ENCODE measurements at places on chromosomes 12 and 14.

DNA sequence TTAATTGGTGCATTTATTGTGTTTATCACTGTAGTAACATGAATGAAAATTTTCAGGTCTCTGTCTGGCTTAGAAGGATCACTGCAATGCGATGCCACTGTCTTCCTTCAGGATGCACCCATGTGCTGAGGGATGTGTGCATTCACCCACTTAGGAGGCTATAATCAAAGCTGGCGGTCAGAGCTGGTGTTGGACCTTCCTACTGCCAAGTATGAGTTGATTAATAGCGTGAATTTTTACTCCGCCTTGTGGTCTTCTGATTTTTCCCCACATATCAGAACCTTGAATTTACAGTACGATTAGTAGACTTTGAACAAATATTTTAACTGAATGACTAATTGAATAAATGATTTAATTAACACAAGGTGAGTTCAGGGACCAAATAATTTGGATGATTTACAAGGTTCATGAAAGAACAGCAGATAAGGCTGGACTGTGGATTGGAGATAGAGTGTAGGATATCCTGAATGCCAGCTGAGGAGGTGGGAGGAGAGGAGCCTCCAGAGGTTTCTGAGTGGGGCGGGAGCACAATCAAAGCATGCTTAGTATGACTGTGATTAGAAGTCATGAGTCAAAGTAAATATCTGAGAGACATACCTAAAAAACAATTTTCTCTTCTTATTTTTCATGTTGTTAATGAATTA is 50.1 kb downstream of the RERG start:
- peak; percentile 11 for DNase-seq

DNA sequence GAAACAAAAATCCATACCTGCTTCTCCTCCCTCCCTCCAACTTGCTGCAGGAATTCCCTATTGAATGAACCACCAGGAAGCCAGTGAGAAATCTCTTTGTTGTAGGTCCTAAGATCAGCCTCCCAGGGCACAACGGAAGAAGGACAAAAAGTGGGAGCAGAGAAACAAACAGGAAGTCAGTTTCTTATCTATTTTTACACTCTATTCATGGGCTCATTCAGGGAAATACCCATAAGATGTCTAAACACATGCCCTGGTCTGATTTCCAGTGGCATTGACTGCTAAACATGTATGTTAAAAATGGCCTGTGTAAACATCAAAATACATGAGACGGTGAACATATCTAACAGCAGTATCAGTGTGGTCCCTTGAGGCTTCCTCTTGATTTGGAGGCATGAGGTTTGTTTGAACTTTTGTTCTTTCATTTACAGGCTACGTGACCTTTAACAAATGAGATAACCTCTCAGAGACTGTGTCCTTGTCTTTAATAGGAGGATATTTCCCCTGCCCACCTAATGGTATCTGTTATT is 18.8 kb downstream of the GPR65 start:
- peak; percentile 75 for DNase-seq

DNA sequence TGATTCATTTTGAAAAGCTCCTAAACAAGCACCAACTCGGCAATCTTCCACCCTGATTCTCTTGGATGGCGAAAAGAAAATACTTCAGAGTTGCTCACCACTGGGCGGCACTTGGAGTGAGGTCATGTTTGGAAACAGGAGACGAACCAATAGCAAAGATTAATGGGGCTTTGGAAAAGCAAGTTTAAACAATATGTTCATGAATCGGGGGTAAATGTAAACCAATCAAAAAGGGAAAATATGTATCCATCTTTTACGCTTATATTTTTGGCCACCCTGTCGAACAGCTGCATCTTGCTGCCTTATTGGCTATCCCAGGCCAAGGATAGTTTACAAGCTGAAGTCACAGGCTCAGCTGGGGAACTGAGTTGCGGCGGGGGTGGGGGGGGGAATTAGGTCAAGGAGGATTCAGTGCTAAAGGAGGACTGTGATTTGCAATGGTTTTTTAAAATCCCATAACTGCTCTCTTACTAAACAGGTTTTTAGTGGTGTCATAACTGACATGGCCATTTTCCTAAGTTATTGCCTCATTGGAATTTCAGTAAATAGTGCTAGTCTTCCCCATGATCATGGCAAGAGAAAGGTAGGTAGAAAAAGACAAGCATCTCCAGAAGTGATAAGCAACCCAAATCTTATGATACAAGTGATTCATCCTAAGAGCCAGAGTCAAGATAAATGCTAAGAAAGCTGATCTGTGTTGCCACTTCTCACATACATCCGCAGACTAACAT is 210.6 kb downstream of the PHLDA1 start:
- no peak for DNase-seq

DNA sequence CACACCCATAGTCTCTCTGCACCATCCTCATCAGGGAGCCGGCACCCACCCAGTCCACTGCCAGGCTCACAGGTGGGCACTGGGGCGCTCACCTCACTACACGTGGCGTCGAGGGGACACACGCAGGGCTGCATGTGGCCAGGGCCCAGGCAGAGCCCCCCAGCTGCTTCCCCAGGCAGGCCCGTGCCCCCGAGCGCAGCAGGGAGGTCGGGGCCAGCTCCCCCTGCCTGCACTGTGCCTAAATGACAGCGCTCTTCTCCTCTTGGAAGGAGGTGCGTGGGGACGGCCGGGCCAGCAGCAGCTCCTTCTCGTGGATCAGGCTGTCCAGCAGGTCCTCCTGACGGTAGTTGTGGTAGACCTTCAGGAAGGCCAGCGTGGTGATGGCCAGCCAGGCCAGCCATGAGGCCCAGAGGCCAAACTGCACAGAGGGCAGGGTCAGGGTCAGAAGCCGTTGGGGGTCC is 11.3 kb downstream of the TMEM179 start:
- DNase-seq, result no peak

DNA sequence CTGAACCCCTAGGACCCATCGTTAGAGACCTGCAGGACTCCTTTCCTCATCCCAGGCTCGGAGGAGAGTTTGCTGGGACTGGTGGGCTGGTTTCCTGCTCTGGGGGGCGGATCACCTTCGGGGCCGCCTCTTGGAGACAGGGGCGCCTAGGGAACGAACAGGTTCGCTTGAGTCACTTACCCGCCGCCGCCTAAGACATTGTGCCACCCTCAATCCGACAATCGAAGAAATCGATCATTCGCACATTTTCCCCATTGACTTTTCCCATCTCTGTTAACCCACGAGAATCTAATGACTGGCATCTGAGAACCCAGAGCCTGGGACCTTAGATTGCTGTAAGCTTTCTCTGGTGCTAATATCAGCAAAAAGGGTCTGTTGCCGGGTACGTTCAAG is 322 bp downstream of the SLC39A9 start:
- no peak for DNase-seq

- no peak for DNase-seq
Measured at GRCh38 chr12:19261773-19262172, 132.2 kb downstream of the PLEKHA5 start.

- no peak for DNase-seq
Measured at GRCh38 chr12:47811581-47812484, 7.9 kb downstream of the HDAC7 start.

DNA sequence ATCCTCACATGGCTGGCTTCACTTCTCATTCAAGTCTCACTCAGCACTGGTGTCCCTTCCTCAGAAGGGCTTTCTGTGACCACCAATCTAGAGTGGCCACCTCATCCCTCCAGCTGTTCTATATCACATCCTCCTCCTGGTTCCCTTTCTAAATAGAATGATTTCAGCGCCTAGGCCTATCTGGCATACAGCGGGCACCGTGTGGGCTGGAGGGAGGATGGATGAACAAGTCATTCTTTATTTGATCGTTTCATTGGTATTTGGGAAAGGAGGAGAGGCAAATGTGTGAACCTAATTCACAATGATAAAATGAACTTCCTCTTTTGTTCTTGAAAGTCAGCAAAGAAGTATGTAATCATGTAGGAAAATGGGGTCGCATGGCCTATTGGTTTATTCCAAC is 394.2 kb downstream of the DPF3 start:
- DNase-seq, result no peak

DNA sequence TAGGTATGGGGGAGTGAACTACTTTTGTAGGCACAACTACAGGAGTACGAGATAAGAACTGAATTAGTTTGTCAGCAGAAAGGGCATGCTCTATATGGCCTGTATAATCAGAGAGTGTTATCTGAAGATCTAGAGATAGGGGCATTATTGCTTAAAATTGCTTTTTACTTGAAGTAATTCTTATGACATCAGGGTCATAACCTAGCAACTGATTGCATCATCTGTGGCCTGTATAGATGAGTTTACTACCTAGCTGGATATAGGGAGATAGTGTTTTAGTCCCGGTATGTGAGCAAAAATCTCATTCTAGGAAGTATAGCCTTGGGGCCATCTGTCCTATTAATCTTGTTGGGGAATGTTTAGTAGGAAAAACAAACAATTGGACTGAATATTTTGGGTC is 142.7 kb downstream of the TMEM117 start:
- DNase-seq, result no peak

GRCh38 chr12:106573239-106573638 is 9.6 kb upstream of the RFX4 start:
- no peak for DNase-seq

- DNase-seq, result no peak
Measured at GRCh38 chr14:43313719-43314118, 1193.4 kb downstream of the FSCB start.

GRCh38 chr14:97777622-97778355 is 980.6 kb downstream of the VRK1 start:
- no peak for DNase-seq
